ENCODE measurements at places on chromosomes 3 and 15.

DNA sequence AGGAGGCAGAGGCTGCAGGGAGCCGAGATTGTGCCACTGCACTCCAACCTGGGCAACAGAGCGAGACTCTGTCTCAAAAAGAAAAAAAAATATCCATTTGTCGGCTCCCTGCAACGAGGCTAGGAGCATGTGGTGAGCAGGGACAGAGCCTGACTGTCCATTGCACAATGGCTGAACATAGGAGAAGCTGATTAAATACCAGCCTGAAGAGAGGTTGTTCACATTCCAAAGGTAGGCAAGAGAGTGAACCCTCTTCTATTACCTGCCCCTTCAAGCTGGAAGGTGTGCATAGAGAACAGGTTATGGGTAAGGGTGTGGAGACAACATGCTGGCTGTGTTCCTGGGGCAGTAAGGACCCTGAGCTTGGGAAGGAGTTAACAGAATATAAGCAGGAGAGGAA lies 78.7 kb downstream of the DAPK2 start:
- no peak for DNase-seq

- DNase-seq: no peak
Observed at GRCh38 chr3:113743006-113743630, 2.9 kb downstream of the NAA50 start.

- DNase-seq: no peak
Observed at GRCh38 chr15:68339481-68339880, 61.9 kb downstream of the FEM1B start.

DNA sequence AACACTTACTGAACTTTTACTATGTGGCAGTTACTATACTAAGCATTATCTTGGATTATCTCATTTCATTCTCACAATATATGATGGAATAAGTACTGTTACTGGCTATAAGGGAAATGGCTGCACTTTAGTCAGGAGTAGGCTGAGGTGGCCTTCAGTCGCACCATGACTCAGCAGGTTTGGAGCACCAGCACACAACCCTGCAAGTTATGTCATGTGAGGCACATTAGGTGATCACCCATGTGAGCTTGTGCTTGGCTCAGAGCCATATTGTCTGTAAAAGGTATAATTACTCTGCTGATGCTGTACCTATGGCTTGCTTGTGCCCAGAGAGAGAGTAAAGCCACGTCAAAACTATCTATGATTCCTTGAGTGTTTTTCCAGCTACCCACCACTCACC lies 54.1 kb upstream of the TIPARP start:
- no peak for DNase-seq

- no peak for DNase-seq
Observed at GRCh38 chr3:27824312-27825200, 102.4 kb upstream of the EOMES start.

DNA sequence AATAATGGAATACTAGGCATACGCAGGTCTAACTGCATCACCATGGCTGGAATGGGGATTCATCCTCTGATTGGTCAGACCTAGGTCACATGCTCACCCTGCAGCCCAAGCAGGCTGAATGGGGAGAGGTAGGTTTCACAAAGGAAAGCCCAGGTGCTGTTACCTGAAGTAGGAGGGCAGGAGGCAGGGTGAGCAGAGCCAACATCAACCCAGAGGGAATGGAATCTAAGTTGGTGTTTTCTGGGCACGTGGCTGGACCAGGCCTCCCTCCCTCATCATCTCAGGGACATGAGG lies 6.7 kb upstream of the H1-8 start:
- DNase-seq: no peak

DNA sequence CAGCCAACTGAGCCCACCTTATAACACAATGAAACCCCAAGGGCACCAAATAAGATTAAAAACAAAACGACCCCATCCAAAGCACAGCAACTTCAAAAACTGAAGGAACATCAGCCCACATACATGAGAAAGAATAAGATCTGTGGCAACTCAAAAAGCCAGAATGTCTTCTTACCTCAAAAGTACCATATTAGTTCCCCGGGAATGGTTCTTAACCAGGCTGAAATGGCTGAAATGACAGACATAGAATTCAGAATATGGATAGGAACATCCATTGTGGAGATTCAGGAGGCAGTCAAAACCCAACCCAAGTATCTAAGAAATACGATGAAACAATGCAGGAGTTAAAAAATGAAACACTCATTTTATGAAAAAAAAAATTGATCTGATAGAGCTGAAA lies 222.3 kb downstream of the SCAPER start:
- DNase-seq: no peak

GRCh38 chr3:56856752-56857151 lies 55.0 kb upstream of the ARHGEF3 start:
- DNase-seq: no peak

DNA sequence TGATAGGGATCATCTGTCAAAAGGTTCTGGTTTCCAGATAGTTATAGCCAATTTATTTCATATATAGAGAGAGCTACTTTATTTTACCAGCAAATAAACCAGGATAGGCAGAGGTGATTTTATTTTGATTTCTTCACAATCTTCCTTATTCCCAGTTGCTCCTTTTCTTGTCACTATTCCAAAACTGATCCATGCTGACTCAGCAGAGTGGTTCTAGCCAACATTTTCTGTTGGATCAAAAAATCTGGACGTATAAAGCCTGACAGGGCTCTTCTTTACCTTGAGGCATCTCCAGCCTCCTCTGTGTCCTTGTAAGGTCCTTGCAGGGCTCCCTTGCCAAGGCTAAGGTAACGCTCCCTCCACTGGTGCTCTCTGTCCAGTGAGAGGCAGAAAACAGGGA lies 15.8 kb downstream of the HDC start:
- DNase-seq: no peak

- DNase-seq: no peak
Observed at GRCh38 chr15:65286069-65286703, 497 bp downstream of the PARP16 start.

GRCh38 chr15:77568973-77569728 lies 63.6 kb downstream of the LINGO1 start:
- DNase-seq: no peak

GRCh38 chr15:70327856-70328678 lies 230.3 kb upstream of the TLE3 start:
- DNase-seq: no peak

- DNase-seq: no peak
Observed at GRCh38 chr3:118736107-118736506, 298.5 kb downstream of the IGSF11 start.

GRCh38 chr3:123781138-123781537 lies 103.0 kb downstream of the MYLK start:
- no peak for DNase-seq

- DNase-seq: no peak
Observed at GRCh38 chr3:53478921-53479664, 15.3 kb upstream of the CACNA1D start.

GRCh38 chr15:64618138-64618537 lies 157.3 kb downstream of the RBPMS2 start:
- DNase-seq: no peak

- DNase-seq: no peak
Observed at GRCh38 chr3:171781711-171782127, 28.6 kb downstream of the PLD1 start.
